ENCODE measurements at places on chromosomes 7 and 10. TPM values are rescaled to one million over a fixed set of nuclear protein-coding genes. Genes with fewer than 3 reads are reported as not detected.
A peak's percentile ranks its signal among the peaks of the same experiment; 100 is the strongest.

DNA sequence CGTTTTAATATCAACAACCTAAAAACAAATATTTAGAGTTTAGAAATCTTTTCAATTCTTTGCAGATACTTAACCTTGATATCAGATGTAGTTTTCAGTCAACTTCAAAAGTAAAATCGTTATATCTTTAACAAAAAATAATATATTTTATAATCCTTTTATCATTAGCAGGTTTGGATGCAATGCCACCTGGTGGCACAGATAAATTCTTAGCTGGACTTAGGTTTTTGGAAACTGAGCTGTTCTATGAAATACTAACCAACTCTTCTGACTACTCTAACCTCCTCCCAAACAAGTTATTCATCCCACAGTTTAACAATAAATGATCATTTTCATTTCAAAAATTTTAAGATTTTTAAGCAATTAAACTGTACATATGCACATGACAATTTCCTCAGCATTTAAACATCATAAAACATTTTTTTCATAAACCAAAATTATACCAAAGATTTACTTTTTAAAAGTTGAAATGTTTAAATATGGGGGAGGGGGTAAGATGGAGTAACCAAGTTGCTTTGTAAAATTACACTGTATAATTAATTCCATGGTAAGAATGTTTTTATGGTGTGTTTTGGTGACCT is 56.9 kb downstream of the HIBADH start:
- no peak overlapping the region for H3K4me3 ChIP-seq
- H3K36me3 ChIP-seq, result peaks cover 2% of the 10 kb centered on the region
- H3K27me3 ChIP-seq, result no peaks in the 10 kb centered on the region
- H3K27ac ChIP-seq, result no peak overlapping the region
- H3K4me1 ChIP-seq, result peaks cover 31% of the 10 kb centered on the region
- no peak for DNase-seq

GRCh38 chr7:157704365-157704764 is 367.6 kb downstream of the DNAJB6 start:
- DNase-seq, result no peak
- no peak overlapping the region for H3K27ac ChIP-seq
- peaks cover 95% of the 10 kb centered on the region for H3K27me3 ChIP-seq
- H3K4me1 ChIP-seq, result no peaks in the 10 kb centered on the region
- no peak overlapping the region for H3K4me3 ChIP-seq
- no peaks in the 10 kb centered on the region for H3K36me3 ChIP-seq

Gene CH25H
- not detected for total RNA-seq

DNA sequence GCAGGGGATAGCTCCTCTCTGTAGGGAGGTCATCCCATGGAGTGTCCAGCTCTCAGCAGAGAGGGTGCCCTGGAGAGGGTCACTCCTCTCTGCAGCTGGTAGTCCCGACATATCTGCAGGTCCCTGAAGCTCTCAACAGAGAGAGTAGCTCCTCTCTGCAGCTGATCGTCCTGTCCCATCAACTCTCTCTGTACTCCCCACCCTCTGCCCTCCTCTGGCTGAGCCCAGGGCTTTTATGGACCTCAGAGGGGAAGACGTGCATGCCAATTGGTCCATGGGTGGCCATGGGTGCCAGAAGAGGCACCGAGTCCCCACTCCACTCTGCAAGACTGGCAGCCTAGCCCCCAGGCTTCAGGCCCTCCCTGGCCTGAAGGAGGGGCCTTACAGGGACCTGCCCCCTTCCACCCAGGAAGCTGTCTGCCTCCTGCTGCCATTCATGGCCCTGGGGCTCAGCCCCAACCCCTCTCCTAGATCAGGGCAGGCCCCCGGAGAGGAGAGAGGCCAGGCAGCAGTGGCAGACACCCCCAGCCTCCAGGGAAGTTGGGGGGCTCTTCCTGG is 9.0 kb upstream of the BLVRA start:
- no peak overlapping the region for H3K27ac ChIP-seq
- H3K27me3 ChIP-seq, result peaks cover 23% of the 10 kb centered on the region
- no peak for DNase-seq
- no peak overlapping the region for H3K4me3 ChIP-seq
- no peaks in the 10 kb centered on the region for H3K36me3 ChIP-seq

Gene SCART1
- total RNA-seq, result 4.7 TPM

DNA sequence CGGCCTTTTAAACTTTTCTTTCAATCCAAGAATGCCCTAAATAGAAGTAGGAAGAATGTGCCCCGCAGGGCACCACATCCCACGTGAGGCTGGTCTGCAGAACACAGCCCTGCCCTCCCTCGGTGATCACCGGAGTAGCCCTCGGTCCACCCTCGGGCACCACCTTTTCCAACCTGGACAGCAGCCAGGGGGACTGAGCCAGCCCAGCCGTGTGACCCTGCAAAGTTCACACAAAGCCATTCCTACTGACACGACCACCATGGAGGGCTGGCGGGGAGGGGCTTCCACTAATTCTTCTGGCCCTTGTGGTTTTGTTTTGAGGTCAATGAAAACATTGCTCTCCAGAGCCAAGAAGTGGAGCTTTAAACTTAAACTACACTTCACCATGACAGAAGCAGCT is 132.2 kb downstream of the TCERG1L start:
- H3K27ac ChIP-seq, result no peak overlapping the region
- H3K4me1 ChIP-seq, result peaks cover 22% of the 10 kb centered on the region
- no peaks in the 10 kb centered on the region for H3K36me3 ChIP-seq
- H3K27me3 ChIP-seq, result no peaks in the 10 kb centered on the region

GRCh38 chr7:157983502-157984422 is 603.9 kb downstream of the PTPRN2 start:
- peaks cover 5% of the 10 kb centered on the region for H3K27me3 ChIP-seq
- no peak overlapping the region for H3K27ac ChIP-seq
- no peaks in the 10 kb centered on the region for H3K36me3 ChIP-seq
- H3K4me3 ChIP-seq, result no peak overlapping the region
- H3K4me1 ChIP-seq, result no peaks in the 10 kb centered on the region

DNA sequence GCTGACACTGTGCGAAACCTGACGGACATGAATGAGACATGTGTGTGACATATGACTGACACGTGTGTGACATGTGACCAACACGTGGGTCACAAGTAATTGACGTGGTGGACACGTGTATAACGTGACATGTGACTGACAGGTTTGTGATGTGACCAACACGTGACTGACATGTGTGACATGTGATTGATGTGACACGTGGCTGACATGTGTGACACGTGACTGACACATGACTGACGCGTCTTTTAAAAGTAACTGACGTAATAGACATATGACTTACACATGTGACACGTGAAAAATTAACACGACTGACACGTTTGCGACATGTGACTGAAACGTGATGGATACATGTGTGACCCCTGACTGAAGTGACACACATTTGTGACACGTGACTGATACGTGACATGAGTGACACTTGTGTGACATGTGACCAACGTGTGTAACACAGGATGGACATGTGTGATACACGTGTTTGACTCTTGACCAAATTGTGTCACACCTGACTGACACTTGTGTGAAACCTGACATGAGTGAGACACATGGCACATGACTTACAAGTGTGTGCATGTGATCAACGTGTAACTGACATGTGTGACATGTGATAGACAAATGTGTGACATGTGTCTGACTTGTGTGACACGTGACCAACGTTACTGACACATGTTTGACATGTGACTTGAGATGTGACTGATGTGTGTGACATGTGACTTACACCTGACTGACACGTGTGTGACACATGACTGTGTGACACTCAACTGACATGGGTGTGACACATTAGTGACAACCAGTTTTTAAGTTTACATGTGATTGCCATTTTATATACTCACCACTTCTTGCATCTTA is 56.9 kb downstream of the ZNF92 start:
- no peaks in the 10 kb centered on the region for H3K4me1 ChIP-seq
- H3K27ac ChIP-seq, result no peak overlapping the region
- H3K36me3 ChIP-seq, result peaks cover 4% of the 10 kb centered on the region
- H3K27me3 ChIP-seq, result no peaks in the 10 kb centered on the region

DNA sequence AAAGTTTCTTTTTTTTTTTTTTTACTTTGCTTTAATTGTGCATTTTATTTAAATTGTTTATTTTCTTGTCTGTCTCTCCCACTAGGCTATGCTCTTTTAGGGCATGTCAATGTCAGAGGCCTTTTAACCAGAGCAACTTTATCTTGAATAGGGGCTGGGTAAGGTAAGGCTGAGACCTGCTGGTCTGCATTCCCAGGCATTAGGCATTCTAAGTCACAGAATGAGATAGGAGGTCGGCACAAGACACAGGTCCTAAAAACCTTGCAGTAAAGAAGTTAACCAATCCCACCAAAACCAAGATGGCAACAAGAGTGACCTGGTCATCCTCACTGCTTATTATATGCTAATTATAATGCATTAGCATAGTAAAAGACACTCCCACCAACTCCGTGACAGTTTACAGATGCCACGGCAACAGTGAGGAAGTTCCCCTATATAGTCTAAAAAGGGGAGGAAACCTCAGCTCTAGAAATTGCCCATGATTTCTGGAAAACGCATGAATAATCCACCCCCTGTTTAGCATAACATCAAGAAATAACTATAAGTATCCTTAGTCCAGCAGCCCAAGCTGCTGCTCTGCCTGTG is 47.0 kb upstream of the FRMD4A start:
- no peak for DNase-seq
- no peaks in the 10 kb centered on the region for H3K36me3 ChIP-seq
- no peak overlapping the region for H3K4me3 ChIP-seq
- no peak overlapping the region for H3K27ac ChIP-seq
- H3K4me1 ChIP-seq, result peaks cover 11% of the 10 kb centered on the region
- no peaks in the 10 kb centered on the region for H3K27me3 ChIP-seq

DNA sequence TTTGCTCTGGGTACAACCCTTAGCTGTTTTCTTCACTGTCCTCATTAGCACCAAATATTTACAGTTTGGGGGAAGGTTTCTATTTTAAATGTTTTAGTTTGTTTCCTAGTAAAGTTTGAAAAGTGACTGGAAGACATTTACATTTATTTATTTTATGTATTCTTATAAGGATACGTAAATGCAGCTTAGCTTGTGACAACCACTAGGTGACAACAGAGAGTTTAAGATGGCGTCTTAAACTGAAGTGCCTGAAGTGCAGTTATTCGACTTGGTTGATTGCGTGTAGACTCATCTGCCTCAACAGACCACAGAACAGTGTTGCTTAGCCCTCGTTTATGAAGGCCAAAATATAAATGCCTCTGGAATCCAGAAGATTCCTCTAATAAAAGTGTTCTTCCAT is 378.2 kb upstream of the MYO3A start:
- H3K27ac ChIP-seq, result peak overlapping the region; percentile 96
- no peak overlapping the region for H3K4me3 ChIP-seq
- DNase-seq, result no peak
- no peaks in the 10 kb centered on the region for H3K27me3 ChIP-seq
- no peaks in the 10 kb centered on the region for H3K36me3 ChIP-seq

DNA sequence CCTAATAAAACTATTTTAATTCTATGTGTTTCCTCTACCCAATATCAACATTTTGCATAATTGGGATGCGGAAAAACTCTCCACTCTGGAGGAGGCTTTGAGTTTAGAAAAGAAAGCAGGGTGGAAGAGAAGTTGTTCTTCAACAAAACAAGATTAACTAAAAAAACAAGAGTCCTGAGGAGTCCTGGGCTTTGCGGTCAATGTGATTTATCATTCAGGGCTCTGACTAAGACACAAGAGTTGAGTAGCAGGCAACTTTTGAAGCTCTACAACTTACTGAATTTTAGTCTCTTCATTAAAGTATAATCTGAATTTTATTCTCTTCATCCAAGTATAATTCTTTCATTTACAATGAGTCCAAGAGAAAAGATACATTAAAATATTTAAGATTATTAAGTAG is 18.3 kb upstream of the TMEM26 start:
- DNase-seq, result no peak
- no peaks in the 10 kb centered on the region for H3K36me3 ChIP-seq
- H3K27ac ChIP-seq, result no peak overlapping the region
- peaks cover 10% of the 10 kb centered on the region for H3K4me1 ChIP-seq
- H3K4me3 ChIP-seq, result no peak overlapping the region

- DNase-seq, result no peak
- peaks cover 14% of the 10 kb centered on the region for H3K36me3 ChIP-seq
- no peak overlapping the region for H3K27ac ChIP-seq
- H3K4me1 ChIP-seq, result no peaks in the 10 kb centered on the region
- no peaks in the 10 kb centered on the region for H3K27me3 ChIP-seq
Observed at GRCh38 chr7:44445986-44446671, 44.3 kb downstream of the NUDCD3 start.

DNA sequence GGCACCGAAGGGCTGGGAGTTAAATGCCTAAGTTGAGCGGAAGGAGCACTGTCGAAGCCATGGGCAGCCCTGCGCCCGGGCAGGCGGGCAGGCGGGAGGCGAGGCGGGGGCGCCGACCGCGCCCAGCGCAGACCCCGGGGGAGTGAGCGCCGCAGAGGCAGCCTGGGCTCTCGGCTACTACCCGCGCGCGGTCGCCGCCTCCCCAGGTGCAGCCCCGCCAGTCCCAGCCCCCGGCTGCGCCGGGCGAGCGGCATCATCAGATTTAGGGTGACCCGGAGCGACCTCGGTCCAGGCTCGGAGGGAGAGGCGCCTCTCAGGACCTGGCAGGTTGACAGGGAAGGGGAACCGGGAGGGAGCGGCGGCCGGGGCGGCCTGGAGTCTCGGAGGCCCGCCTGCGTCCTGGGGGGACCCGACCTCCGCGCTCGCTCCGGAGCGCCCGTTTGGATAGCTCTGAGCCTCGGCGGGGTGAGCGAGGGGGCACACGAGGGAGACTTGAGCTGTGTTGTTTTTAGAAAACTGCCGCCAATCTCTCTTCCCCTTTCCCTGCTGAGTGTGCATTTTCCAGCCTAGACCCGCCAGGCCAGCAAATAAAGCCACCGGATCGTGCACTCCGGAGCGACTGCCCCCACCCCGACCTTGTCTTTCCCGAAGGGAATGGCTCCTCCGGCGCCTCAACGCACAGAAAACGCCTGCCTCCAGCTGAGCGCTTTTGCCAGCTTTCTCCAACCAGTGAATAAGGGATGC is 2.3 kb upstream of the NRP1 start:
- peak; percentile 25 for DNase-seq
- peak overlapping the region; percentile 95 for H3K27ac ChIP-seq
- peaks cover 54% of the 10 kb centered on the region for H3K4me1 ChIP-seq
- no peaks in the 10 kb centered on the region for H3K27me3 ChIP-seq

Gene IGFBP3
- 1,171 TPM for total RNA-seq

DNA sequence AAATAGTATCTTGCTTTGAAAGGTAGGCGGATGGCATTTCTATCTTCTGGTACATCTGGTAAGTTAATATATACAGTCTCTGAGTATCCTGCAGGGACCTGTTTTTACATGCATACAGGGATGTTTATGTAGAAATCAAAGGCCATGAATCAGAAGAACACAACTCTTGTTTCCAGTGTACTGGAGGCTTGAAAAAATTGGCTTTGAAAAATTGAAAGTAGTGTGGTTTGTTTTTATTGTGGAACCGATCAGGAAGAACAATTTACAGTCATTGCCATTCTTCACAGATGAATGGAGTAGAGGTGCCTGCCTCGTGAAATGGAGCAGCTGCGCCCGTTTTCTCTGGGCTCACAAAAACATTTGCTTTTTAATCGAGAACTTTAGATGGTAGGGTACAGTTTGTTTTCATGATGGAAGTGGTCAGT is 54.0 kb upstream of the RPA3 start:
- H3K27me3 ChIP-seq, result no peaks in the 10 kb centered on the region
- H3K36me3 ChIP-seq, result no peaks in the 10 kb centered on the region
- peak overlapping the region; percentile 60 for H3K27ac ChIP-seq
- peaks cover 31% of the 10 kb centered on the region for H3K4me1 ChIP-seq

GRCh38 chr10:51862149-51862548 is 162.8 kb upstream of the CSTF2T start:
- no peaks in the 10 kb centered on the region for H3K27me3 ChIP-seq
- no peak overlapping the region for H3K4me3 ChIP-seq
- no peak for DNase-seq
- H3K4me1 ChIP-seq, result no peaks in the 10 kb centered on the region
- H3K36me3 ChIP-seq, result no peaks in the 10 kb centered on the region

Gene CTAGE8
- 6.4 TPM for total RNA-seq

- DNase-seq, result no peak
- H3K36me3 ChIP-seq, result no peaks in the 10 kb centered on the region
- no peak overlapping the region for H3K4me3 ChIP-seq
- no peaks in the 10 kb centered on the region for H3K4me1 ChIP-seq
Observed at GRCh38 chr10:127534074-127534473, 15.0 kb upstream of the NPS start.
